Neural crest cell (in vitro differentiated cells): ENCODE measurements at places on chromosomes 5 and 9.
A peak's percentile ranks its signal among the peaks of the same experiment; 100 is the strongest.

GRCh38 chr9:5719100-5719926 lies 90.4 kb downstream of the RIC1 start:
- DNase-seq: no peak

- DNase-seq: no peak
Observed at GRCh38 chr5:124285071-124285470, 461.4 kb downstream of the ZNF608 start.

DNA sequence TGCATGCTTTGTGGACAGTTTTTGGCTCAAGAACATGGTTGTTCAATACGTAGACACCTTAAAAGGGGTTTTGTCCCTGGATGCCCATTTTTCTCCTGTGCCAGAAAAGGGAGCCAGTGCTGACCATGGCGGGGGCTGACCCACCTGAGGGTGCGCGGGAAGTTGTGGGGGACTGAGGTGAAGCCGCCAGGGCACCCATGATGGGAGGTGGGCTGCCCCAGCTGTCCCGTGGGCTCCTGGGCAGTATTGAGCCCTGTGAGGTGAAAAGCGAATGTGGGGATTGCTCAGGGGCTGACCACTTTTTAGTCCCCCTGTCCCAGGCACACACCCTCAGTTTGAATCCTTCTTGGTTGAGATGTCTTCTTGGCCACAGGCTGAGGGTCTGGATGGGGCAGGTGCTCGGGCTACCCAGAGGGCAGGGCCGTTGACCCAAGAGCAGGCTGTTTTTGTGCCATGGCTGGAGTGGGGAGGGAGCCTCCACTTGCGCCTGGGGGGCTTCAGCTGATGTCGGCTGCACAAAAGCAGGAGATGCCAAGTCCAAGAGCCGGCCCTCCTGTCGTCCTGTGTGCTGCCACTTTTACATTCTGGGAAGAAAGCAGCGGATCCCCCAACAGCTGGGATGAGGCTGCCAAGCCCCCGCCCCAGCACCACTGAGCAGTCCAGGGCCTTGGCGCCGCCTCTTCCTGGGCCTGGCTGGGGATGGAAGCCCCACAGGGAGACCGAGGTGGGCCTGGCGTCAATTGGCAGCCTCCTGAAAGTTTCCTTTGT lies 120.1 kb downstream of the WNK2 start:
- DNase-seq: no peak

- no peak for DNase-seq
Observed at GRCh38 chr5:131381777-131382176, 117.9 kb downstream of the CDC42SE2 start.

GRCh38 chr9:35177520-35177919 lies 15.7 kb downstream of the UNC13B start:
- DNase-seq: no peak

GRCh38 chr9:112750016-112750763 lies at the start of gene SNX30:
Gene SNX30, plus strand, starts transcription at chr9:112750760. Its CDS starts 242 bp downstream, at chr9:112751002.
- peak; percentile 78 for DNase-seq

GRCh38 chr5:97676608-97677007 lies 493.6 kb upstream of the RIOK2 start:
- DNase-seq: no peak

GRCh38 chr9:112193572-112194288 lies 18.6 kb upstream of the SUSD1 start:
- DNase-seq: no peak
